Stimulated activated CD4-positive, alpha-beta T cell treated with anti-CD3 and anti-CD28 coated beads, Interleukin-1b, Interleukin-23, amount 100 ng/mL, for 1 hour (primary cell): ENCODE measurements at places on chromosomes 16 and 17.
A peak's percentile ranks its signal among the peaks of the same experiment; 100 is the strongest.

GRCh38 chr17:60065867-60066266 is 12.9 kb downstream of the HEATR6 start:
- DNase-seq, result no peak

- no peak for DNase-seq
These were observed 20.6 kb downstream of the GLYR1 start for GRCh38 chr16:4826526-4826925.

GRCh38 chr16:9112166-9112843 is 20.9 kb downstream of the HAPSTR1 start:
- no peak for DNase-seq

- no peak for DNase-seq
These were observed 47.2 kb upstream of the SLC47A1 start for GRCh38 chr17:19486351-19487023.

- peak; percentile 48 for DNase-seq
These were observed 678 bp upstream of the GH1 start for GRCh38 chr17:63919311-63919723.

DNA sequence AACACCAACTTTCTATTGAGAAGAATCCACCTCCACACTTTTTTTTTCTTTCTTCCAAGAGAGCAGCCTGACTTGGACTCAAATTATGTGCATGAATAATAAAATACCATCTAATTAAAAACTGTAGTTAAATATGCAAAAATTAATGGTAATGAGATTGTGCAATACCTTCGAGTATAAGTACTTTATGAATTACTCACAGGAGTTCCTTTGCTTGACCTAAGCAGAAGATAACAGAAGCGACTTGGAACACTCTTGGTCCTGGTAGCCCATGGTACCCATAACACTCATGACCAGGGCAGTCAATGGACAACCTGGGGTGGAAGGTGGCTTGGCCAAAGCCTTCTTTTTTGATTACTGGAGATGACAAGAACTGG is 203.5 kb upstream of the IRX3 start:
- DNase-seq, result no peak

DNA sequence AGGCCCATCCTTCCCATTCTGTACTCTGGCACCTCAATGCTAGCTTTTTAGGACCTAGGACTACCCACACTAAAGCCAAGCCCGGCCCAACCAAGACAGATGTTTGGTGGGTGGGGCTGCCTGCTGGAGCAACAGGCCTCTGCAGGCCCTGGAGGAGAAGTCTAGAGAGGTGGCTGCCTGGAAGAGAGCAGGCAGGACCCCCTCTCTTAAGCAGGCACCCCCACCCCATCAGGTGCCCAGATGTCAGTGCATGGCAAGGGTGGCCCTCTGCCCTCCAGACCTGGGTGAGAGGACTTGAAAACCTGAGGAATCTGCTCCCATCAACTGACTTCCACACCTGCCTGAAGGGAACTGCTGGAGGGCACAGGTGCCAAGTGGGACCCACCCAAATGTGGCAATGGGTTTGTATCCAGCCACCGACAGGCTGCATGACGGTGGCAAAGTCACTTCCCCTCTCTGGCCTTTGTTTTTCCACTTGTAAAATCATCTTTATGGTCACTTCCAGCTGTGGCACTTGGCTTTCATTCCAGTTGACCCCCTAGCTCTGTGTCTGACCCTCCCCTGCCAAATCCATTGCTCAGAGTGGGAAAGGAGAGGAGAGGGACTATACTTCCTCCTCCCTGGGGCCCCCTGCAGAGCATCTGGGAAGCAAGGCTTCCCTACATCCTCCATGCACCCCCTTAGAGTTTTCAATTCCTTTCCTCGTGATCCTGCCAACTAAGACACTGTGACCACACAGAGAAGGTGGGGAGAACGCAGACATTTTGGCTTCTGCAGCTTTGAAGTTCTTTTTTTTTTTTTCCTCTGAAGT is 1.7 kb upstream of the STAT5A start:
- DNase-seq, result no peak

GRCh38 chr17:1270210-1271029 is at the start of gene BHLHA9:
BHLHA9 (plus strand) TSS chr17:1270444; CDS start chr17:1270564, 120 bp downstream.
- DNase-seq, result no peak

GRCh38 chr17:41975099-41976083 is 8.8 kb downstream of the CNP start:
- no peak for DNase-seq

DNA sequence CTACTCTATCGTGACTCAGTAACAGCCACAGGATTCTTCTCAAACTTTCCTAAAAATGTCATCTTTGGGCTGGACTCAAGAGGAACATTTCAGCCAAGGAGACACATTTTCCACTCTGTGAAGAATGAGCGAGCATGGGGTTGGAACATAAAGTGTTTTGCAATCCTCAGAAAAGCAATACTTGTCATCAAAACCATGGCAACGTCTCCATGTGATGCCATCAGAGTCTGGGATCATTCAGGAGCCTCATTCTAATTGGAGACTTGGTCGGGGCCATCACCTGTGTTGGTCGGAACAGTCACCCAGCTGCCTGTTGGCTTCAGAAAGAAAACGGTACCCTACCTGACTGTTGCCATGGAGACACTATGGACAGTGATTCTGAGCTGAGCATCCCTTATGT is 25.5 kb downstream of the MYOCD start:
- DNase-seq, result no peak

DNA sequence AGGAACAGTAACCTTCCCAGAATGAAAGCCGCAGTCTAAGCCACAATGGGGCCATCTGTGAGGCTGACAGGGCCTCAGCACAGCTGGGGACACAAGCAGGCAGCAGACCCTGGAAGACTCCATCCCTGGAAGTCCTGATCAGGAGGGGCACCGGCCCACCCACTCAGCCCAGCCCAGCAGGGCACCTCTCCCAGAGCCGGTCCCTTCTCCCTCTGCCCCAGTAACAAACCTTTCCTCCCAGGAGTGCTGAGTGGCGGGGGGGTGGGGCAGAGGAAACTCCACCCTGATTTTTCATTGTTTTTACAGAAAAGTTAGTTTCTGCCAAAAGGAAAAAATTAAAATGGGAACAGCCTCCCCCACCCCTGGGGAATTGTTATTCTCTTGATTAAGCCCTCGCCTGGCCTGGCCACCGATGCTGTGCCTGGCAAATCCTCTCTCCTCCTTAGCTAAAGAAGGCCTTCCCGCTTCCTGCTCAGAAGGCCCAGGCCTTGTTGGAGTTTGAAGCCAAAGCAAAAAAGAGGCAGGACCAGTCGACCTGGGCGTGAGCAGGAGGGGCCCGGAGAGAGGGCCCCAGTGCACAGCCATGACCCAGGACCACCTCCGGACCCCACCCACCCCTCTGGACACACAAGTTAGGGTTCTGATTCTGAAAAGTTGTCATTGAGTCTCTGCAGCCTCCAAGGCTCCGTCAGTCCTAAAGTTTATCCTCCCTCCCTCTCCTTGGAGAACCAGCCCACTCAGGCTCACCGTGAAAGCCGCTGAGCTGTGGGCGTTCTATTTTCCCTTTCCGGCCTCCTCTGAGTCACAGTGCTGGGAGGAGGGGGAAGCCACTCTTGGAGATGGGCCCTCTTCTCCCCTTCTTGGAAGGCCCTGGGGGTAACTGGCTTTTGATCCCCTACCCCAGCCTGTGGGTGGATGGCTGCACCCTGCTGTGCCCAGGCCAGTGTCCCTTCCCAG is 128.4 kb upstream of the TNRC6C start:
- no peak for DNase-seq

DNA sequence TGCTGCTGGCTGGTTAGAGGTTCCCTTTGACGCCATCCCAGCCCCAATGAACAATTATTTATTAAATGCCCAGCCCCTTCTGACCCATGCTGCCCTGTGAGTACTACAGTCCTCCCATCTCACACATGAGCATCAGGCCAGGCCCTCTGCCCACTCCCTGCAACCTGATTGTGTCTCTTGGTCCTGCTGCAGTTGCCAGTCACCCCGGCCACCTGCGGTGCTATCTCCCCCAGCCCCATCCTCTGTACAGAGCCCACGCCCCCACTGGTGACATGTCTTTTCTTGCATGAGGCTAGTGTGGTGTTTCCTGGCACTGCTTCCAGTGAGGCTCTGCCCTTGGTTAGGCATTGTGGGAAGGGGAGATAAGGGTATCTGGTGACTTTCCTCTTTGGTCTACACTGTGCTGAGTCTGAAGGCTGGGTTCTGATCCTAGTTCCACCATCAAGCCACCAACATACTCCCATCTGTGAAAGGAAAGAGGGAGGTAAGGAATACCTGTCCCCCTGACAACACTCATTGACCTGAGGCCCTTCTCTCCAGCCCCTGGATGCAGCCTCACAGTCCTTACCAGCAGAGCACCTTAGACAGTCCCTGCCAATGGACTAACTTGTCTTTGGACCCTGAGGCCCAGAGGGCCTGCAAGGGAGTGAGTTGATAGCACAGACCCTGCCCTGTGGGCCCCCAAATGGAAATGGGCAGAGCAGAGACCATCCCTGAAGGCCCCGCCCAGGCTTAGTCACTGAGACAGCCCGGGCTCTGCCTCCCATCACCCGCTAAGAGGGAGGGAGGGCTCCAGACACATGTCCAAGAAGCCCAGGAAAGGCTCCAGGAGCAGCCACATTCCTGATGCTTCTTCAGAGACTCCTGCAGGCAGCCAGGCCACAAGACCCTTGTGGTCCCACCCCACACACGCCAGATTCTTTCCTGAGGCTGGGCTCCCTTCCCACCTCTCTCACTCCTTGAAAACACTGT is 11.3 kb downstream of the CX3CL1 start:
- DNase-seq, result no peak

- DNase-seq, result no peak
These were observed 107.4 kb downstream of the GAS7 start for GRCh38 chr17:10091046-10091445.

DNA sequence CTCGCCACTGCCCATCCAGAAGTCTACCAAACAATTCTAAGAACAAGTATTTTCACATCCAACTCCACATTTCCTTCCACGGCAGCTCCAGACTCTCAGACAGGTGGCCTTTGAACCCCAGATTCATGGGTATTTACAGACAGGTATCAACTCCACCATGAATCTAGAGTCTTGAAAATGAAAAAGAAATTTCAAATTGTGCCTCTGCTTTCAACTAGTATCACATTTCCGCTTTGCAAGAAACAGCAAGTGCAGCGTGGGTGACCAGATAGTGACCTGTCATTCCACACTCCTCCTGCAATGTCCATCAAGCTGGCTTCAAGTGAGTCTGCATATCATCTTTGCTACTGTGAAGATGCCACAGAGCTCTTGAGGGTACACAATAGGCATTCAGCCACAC is 232.4 kb upstream of the RPL38 start:
- no peak for DNase-seq

GRCh38 chr17:77184474-77184873 is 43.7 kb downstream of the SEC14L1 start:
- no peak for DNase-seq
